ENCODE measurements at places on chromosomes 7 and 10.

DNA sequence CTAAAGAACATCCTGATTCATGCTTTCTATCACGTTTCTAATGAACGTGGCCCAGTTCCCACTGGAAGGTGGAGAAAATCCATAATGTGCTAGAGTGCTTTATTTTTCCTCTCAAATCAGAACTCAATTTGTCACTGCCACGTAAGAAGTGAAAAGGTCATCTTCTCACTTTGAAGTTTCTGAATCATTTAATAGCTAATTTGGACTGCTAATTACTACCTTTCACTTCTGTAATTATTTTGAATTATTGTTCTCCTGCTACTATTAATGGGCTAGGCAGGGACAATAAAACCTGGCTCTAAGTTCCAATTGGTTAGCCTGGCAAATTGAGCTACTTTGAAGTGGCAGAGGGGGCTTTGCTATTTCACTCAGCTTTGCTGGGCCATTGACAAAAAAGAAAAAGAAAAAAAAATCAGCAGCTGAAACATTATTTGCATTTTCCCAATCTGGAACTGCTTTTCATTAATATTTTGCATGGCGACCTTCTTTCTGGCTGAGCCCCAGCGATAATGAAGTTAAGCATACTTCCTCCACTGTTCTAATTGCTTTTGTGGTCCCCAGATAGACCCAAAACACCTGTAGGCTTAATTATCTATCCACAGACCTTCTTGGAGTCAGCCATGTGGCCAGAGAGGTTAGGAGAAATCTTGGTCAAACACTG is 264.2 kb downstream of the SEC23IP start:
- no peak for DNase-seq

GRCh38 chr7:155645662-155646061 is 1.2 kb downstream of the RBM33 start:
- DNase-seq = no peak

DNA sequence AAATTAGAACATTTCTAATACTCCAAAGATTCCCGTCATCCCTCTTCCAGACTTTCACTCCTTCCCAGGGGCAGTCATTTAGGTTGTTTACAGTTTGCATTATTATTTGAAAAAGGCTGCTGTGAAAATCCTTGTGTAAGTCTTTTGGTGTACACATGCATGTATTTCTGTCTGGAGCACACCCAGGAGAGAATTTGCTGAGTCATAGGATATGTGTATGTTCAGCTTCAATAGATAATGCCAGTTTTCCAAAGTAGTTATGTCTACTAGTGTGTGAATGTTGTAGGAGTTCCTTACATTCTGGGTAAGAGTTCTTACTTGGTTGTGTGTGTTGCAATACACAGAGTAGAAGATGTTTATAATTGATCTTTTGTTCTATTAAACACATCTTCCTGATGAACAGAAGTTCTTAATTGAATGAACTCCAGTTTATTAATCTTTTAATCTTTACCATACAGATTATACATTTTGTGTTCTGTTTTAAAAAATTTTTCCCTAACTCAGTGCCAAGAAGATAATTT is 25.3 kb downstream of the CROT start:
- no peak for DNase-seq

GRCh38 chr10:34956756-34957155 is 133.4 kb downstream of the CUL2 start:
- DNase-seq = no peak

DNA sequence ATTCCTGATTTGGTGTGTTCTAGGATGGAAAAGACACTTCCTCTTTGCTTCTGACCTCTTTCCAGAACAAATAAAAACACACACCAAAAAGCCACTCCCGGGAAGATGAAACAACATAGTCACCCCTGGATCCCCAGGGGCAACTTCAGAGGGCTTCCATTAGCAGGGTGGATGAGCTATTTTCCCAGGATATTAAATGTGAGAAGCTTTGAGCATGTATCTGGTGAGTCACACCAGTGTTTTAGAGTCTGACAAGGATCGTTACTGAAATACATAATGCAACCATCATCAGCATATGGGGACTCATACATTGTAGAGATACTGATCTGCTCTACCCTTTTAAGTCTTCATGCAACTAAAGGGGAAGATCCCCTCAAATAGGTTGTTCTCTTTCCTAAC is 115.5 kb upstream of the ZNF438 start:
- no peak for DNase-seq

DNA sequence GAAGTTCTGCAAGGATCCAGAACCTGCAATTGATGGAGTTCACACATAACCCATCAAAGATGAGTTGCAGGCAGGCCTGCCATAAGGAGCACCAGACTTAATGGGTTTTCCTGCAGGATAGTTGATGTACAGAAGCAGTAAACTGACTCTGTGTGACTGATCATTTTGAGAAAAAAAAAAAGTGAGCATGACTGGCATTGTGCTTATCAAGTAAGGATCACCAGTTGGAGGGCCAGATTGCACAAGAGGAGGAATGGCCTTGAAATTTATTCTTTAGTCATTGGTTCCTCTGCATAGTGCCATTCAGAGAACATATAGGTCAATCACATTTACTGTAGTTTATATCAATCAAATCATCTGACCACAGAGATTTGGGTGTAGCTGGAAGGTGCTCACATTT is 3.8 kb downstream of the CYP3A43 start:
- DNase-seq = no peak

DNA sequence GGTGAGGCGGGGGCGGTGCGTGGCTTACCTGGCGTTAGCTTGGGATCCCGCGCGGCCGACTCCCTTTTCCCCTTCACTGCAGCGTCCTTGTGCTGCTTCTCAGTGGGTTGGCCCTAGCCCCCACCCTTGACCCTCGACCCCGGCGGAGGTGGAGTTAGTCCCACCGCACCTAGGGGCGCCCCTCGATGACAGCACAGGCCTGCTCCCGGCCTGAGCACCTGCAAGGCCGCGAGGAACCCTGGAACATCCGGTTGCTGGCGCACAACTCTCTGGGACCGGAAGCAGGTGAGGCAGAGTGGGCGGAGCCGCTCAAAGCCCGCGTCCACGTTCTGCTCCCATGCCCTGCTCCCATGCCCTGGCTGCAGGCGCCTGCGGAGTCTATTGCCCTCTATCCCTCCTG is 266.9 kb downstream of the USP6NL start:
- DNase-seq = no peak
